ENCODE measurements at places on chromosomes 16 and 17.
A peak's percentile ranks its signal among the peaks of the same experiment; 100 is the strongest.

GRCh38 chr17:60445144-60445543, 22.9 kb downstream of the CHCT1 start:
- no peak for DNase-seq

DNA sequence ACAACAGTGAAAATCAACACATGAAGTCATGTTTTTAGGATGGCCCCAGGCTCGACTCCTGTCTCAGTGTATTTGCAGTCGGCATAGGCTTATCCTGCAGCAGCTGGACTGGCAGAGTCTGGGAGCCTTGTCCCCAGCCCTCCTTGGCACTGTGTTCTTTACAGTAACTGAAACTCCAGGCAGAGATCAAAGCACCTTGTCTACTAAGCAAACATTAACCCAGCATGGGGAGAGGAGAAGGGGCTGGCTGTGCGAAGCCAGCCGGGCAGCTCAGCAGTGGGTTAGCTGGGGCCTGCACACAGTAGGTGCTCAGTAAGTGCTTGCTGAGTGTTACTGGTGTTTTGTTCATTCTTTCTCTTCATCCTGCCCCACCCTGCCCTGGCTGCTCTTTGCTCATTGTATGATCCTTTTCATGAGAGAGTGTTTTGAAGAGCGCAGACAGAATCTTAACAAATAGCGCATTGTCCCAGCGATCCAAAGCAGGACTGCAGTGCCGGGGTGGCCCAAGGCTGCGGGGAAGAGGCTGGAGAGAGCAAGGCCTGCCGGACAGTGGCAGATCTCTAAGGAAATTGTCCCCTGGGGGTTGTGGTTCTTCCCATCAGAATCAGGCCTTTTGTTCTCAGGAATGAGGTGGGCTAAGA, 23.5 kb upstream of the ITGB4 start:
- no peak for DNase-seq

- DNase-seq, result no peak
These were observed 60.0 kb downstream of the RGS9 start for GRCh38 chr17:65197201-65197600.

GRCh38 chr16:4661661-4662060, 31.7 kb upstream of the NUDT16L1 start:
- no peak for DNase-seq

DNA sequence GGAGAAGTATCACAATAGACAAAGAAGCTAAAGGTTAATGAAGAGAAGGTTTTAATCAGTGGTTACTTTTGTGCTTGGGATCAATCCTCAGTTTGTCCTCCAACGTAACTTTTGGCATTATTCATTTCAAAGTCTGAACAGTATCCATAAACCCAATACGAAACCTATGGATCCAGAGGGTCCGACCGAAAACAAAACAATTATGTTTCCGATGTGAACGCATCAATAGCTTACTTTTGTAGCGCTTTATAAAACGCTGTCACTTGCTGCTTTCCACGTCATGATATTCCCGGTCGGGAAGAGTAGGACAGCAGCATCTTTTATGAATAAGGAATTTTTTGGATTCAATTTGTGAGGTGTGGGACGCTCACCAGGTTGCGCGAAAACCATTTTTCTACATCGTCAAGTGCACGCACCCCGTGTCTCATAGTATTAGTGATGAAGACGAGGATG, 383.8 kb downstream of the ZFHX3 start:
- DNase-seq, result peak; percentile 32

DNA sequence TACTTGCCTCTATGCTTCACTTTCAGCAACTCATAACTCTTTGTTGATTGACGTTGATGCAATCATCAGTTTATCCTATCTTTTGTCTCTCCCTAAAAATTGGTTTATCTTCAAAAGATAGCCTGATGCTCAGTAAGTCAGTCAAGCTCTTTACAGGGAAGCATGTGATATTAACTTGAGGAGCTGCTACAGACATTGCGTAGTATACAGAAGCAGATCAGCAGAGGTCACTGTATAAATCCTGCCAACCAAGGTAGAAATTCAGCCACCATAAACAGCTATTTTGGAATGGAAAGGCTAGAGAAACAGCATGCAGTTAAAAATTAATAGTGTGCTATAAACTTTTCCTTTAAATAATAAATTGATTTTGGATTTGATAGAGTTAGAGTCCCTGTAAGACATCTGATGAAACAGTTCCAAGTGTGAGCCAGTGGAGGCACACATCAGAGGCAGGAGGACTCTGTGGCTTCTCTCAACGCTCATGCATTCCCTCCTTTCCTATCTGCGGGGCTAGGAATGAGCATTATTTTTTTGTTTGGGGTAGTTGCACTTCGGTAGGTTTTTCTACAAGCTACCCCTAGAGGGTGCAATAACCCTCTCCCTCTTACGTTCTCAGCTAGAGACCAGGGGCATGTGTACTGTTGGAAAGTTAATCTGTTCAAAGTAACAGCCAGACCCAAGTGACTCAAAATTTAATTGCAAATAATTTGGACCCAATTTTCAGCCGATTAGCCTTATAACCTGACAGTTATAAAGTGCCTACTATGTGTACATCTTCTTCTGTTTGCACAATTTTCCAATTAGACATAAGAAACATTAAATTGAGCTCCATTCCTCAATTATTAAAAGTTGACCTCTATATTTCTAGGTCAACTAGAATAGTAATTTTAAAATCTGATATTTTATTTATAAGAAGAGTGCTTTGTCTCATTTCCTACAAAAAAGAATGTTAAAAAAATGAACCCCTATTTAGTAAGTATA, 647.7 kb upstream of the SOX9 start:
- DNase-seq, result peak; percentile 42

Measured in right renal pelvis (tissue), 4 donors.